HFFc6 (cell line): ENCODE measurements at places on chromosomes 4 and X. TPM values are rescaled to one million over a fixed set of nuclear protein-coding genes. Genes with fewer than 3 reads are reported as not detected.

GRCh38 chr4:126364311-126364911 lies 1049.7 kb downstream of the FAT4 start:
- no peaks in the 10 kb centered on the region for H3K4me1 ChIP-seq
- H3K4me3 ChIP-seq: no peak overlapping the region
- no peak overlapping the region for H3K27ac ChIP-seq
- peaks cover 5% of the 10 kb centered on the region; the same call in 1 of the 2 replicates for H3K27me3 ChIP-seq

GRCh38 chr4:109873791-109874514 lies 26.0 kb downstream of the LRIT3 start:
- H3K27me3 ChIP-seq: peaks cover 5% of the 10 kb centered on the region
- H3K27ac ChIP-seq: no peak overlapping the region; the same call in 1 of the 2 replicates
- H3K36me3 ChIP-seq: no peaks in the 10 kb centered on the region
- DNase-seq: peak; percentile 4

DNA sequence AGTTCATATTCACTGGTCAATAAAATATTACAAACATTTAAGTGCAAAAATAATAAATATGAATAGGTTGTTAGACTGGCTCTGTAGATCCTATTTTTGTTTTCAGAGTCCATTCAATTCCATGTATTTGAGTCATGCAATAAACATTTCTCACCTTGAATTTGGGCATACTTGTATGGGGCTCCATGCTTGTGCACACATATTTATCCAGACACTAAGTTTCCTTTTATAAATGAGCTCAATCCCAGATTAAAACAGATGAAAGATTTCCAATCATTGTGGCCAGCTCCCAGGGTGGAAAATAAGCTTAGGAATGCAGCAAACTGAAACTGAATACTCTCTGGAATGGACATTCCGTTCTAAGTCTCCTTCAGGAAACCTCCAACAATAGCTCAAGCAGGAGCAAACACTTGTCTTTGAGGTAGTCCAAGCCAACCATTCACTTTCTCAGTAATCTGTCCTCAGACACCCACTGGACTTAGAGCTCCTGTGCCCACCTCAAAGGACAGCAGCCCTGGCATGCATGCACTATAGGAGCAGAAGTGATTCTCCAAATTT lies 16.4 kb downstream of the DMD start:
- no peaks in the 10 kb centered on the region for H3K36me3 ChIP-seq
- DNase-seq: no peak
- no peaks in the 10 kb centered on the region for H3K4me1 ChIP-seq
- H3K27me3 ChIP-seq: no peaks in the 10 kb centered on the region
- H3K27ac ChIP-seq: no peak overlapping the region

SMIM31 gene
- not detected in 3 replicates for total RNA-seq

SFRP2 gene
- not detected in 3 replicates for total RNA-seq

NAA11 gene
- not detected in 3 replicates for total RNA-seq

GRK4 gene
- 7.1 to 7.2 TPM (median 7.1 TPM) in 3 replicates for total RNA-seq
